ENCODE measurements at places on chromosomes 12 and 14.

GRCh38 chr14:100323942-100324307 is 786 bp downstream of the SLC25A47 start:
- DNase-seq: no peak

GRCh38 chr12:95918194-95918993 is 24.0 kb downstream of the CCDC38 start:
- DNase-seq: peak; percentile 34

DNA sequence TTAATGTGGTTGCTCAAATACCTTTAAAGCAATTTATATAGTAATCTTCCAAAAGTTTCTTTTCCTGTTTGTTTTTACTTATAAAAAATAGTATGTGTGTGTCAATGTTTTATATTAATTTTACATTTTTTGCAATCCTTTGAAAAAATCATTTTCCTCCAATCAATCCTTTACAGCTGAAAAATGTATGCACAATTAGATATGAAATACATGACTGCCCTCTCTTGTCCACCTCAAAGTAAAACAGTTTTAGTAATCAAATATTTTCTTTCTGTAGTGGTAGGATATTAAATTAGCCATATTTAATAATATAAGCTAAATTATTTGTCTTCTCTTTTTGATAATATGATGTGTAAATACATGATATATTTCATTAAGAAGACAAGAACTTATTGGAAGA is 269.9 kb downstream of the ADAMTS20 start:
- no peak for DNase-seq

GRCh38 chr12:92558806-92559205 is 144.0 kb upstream of the PLEKHG7 start:
- no peak for DNase-seq

- no peak for DNase-seq
Observed at GRCh38 chr14:52399921-52400595, 85.9 kb downstream of the PTGER2 start.

GRCh38 chr12:74349925-74350324 is 187.7 kb upstream of the ATXN7L3B start:
- DNase-seq: no peak

DNA sequence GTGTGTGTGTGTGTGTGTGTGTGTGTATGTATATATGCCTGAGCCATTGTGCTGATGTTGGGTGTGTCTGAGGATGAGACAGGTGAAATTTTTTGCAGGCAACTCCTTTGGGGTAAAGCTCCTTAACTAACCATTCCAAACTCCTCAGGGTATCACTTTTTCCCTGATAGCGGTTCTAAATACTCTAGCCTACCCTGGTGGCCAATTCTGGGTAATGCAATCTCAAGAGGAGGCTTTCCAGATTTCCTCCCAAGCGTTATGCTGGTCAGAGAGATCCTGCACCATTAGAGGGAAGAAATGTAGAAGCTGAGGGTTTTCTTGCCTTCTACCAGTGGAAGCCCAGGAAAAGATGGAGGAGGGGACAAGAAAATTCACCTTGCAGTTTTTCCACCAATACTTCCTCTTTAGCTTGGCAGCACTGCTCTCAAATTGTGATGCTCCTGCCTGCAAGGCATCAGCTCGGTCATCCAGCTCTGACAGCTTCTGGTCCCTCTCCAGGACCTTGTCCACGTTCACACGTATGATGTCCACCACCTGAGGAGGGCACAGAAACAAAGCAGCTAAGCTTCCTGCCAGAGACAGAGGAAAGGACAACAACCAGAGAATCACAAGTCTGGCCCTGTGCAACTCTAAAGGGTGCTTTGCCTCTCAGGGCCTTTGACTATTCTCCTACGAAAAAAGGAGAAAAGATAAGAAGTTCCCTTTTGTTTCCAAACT is 4.9 kb downstream of the VAMP1 start:
- peak; percentile 41 for DNase-seq

DNA sequence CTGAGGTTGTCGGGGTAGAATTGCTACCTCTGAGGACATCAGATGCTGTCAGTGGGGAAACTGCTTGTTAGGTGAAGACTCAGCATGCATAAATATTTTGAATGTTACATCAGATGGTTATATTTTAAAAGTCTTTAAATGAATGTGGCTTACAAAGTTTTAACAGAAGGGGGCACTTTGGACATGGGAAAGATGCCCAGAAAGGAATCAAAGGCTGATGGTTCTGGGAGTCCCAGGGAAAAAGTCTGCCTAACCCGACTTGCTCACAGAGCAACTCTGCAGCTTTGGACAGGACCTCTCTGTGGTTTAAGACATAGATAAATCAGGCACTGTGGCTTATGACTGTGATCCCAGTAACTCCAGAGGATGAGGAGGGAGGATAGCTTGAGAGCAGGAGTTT is 474.9 kb downstream of the ATP23 start:
- DNase-seq: no peak

GRCh38 chr12:90653040-90653439 is 301.9 kb downstream of the CCER1 start:
- DNase-seq: no peak

DNA sequence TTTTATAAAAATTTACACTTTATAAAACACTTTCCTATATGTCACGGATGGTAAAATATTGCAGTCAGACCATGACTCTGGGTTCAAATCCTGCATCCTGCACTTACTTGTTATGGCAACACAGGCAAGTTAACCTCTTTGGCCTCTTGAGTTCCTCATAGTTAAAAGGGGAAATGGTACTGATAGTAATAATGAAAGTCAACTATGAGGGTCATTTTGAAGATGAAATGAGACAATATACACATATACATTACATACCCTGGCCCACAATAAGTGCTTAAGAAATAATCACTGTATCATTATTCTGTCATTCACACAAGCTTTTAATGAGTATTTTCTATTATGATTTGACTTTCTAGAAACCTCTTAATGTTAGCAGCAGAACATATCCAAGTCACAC is 64.4 kb downstream of the C12orf42 start:
- no peak for DNase-seq

DNA sequence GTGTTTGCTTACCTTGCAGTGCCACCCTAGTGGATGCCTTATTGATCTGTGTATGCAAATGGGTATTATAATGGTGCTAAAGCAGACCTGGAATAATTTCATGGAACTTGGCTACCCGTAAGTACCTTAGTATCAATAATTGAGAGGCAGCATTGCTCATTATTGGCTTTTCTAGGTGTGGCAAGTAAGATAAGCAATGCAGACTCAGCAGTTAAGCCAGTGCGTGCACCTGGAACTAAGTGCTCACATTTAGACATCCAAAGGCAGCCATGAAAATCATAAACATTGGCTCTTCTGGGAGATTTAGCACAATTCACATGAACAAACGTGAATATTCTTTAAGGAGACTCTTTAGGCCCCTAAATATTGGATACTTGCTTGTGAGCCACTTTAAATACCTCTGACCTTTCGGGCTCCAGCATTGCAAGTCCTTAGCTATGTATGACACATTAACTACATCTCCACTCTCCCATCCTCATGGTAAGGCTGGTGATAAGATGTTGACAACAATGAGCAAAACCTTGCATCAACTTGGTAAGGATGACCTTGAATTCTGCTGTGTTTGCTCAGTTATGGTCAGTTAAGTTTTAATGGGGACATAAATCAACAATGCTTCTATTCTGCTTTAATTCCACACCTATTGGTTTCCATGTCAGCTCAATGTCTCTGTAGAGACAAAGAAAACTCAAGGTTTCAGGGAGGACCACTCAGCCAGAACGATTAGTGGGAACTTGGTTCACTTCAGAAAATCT is 112.0 kb downstream of the SLC5A8 start:
- no peak for DNase-seq

DNA sequence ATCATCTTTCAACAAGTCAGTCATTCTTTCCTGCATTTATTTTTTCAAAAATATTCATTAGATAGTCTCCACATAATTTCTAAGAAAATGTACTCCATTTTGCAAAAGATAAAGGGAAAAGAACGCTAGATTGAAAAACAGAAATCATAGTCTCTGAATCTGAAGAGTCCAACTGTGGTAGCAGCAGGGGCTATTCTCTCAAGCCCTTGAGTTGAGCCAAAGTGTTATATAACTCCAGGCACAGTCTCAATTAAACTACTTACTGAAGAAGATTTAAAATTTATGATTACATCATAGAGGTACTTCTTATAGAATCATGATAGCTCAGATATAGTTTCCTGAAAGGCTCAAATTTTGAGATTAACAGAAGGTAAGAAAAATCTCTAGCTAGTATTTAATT is 5.8 kb downstream of the LDHB start:
- DNase-seq: no peak

GRCh38 chr14:85413836-85414526 is 116.0 kb upstream of the FLRT2 start:
- DNase-seq: no peak

DNA sequence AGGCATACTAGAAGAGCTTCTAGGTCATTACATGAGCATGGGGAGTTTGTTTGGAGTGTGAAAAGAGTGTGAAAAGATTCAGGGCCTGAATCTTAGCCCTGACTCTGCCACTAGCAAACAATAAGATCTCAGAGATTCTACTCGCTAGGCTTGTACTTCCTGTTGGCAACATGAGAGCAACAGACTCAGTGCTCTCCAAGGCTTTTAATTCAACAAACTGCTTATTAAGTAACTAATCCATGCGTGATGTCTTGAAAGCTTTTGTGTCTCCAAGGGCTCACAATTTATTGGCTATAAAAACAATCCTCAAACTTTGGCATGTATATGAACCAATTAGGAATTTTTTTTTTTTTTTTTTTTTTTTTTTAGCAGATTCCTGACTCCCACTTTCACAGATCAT is 105.1 kb downstream of the STXBP6 start:
- DNase-seq: no peak

DNA sequence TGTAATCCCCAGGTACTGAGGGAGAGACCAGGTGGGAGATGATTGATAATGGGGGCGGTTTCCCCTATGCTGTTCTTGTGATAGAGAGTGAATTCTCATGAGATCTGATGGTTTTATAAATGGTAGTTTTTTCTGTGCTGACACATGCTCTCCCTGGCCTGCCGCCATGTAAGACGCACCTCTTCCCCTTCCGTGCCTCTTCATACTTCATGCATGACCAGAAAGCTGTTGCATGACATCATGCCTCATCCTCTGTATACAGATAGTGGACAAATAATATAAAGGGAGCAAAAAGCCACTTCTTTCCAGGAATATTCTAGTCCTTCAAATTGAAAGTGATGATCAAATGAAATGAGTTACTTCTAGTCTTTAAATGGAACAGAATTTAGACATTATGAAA is 47.3 kb upstream of the LRIG3 start:
- DNase-seq: no peak

DNA sequence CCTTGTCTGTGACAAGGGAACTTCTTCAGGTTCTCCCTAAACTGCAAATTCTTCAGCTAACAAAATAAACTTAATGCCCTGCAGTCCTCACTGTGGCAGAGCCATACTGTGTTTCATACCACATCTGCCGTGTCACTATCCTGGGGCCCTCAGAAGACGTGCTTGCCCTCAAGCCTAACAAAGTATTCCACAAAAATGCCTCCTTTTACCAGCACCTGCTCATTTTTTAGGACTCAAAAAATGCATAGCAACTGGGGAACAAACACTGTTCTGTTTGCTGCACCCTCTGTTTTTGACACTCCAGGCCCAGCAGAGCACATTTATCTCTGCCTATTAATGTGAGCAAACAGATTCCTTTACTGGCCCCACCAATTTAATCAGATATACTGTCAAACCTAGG is 270.7 kb upstream of the SSTR1 start:
- DNase-seq: no peak

DNA sequence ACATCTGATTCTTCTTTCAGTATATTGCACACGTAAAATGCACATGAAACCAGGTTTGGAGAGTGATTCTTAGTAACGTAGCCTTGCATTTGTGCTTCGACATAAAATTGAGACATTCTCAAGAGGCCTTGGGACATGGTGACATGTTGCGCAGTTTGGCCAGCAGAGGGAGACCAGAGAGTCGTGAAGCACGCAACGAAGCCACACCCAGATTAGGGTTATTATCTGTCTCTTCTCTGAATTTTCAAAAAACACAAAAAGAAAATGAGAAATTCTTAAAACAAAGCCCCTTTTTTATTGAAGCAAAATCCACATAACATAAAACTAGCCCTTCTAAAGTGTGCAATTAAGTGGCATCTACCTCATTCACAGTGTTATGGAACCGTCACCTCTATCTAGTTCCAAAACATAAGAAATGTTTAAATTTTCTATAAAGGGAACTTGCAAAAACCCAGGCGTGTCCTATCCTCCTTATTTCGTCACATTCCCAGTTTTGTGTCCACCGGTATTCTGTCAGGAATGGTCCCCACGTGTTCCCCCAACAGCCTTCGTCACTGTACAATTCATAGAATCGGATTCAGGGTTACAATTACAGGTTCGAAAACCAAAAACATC is 108.8 kb upstream of the ATF7IP start:
- DNase-seq: peak; percentile 72

- no peak for DNase-seq
Observed at GRCh38 chr12:89827592-89827991, 119.0 kb upstream of the ATP2B1 start.

- no peak for DNase-seq
Observed at GRCh38 chr14:84361476-84361875, 1168.5 kb upstream of the FLRT2 start.

DNA sequence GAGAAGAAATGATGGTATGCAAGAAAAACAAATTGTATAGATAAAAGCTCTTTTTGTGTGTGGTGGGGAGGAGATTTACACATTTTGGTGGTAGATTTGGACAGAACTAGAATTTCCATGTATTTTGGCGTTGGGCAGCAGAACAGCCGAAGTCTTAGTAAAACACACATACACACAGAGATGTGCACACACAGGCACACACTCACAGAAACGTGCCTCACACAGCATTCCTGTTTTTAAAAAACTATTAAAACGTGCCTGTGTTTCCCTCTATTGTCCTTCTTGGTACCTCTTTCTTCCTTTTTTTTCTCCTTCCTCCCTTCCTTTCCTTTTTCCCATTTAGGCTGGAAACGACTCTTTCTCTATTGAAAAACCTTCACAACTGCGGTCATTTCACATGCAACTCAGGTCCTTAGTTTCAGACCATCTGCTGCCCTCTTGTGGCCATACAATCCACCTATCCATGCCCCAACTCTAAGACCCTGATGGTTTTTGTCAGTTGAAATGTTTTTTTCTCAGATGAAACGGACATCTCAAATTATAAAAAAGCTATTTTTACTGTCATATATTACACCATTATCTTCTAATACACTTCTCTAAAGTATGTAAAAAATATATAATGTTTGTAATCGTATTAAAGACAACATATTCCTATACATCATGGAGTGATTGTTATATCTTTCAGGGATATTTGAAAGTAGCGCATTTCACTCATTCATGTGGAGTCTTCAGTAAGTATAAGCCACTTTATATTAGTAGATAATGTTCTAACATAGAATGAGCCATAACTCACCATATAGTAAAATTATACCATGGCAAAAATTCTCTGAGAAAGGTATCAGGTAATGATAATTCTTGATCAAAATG is 386.7 kb upstream of the NOVA1 start:
- DNase-seq: peak; percentile 12

- no peak for DNase-seq
Observed at GRCh38 chr14:61671082-61671481, 24.2 kb upstream of the HIF1A start.

GRCh38 chr14:32121948-32122347 is 44.8 kb downstream of the ARHGAP5 start:
- DNase-seq: no peak
